ENCODE measurements at places on chromosomes 5 and 9.
A peak's percentile ranks its signal among the peaks of the same experiment; 100 is the strongest.

- DNase-seq = no peak
Measured at GRCh38 chr9:137405677-137406081, 17.3 kb downstream of the EXD3 start.

DNA sequence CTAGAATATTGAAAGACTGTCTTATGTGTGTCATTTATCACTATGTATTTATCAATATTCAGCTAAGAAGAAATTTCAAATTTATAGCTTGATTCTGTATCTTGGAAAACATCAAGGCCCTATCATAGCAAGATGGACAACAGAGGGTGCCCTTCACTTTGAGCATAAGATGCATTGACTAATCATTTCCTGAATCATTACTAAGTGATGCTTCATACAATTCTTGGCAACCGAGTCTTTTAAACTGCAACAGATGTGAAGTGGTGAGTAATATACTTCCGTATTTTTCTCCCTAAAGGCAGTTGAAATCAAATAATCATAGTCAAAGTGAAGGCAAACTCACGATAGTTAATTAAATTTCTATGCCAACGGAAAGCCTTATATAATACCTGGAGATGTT lies 318.6 kb upstream of the RGMB start:
- peak; percentile 97 for DNase-seq

- DNase-seq = no peak
Measured at GRCh38 chr5:97498657-97499056, 315.6 kb upstream of the RIOK2 start.

DNA sequence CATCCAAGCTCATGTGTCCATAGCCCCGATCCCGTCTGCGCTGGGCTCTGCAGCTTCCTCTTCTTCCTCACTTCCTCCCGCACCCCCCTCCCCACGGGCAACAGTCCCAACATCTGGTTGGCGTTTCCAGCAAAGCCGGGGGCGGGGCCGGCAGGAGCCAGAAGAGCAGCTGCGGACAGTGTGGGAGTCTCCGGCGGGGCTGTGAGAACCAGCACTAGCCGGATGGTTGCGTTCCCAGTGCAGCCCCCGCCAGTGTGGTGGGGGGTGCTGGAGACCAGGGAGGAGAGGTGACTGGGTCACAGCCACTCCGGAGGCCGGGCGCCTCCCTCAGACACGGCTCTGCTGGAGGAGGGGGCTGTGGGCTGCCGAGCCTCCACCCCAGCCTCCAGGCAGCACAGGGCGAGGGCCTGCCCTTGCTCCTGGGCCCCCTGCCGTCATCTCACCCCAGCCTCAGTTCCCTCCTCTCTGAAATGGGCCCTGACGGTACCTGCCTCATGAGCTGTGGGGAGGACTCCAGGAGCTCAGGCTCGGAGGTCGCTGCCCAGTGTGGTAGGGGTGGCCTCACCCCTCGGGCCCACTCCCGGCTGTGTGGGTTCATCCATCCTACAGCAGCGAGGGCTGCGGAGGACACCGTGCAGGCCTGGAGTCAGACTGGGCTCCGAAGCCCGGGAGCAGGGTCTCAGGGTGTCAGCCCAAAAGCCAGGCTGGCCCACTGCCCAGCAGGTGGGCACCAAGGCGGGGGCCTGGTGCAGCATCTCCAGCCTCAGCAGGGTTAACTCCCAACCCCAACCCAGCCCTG lies 41.5 kb upstream of the NOTCH1 start:
- peak; percentile 50 for DNase-seq

GRCh38 chr5:43106290-43106638 lies 14.4 kb upstream of the ZNF131 start:
- no peak for DNase-seq

- no peak for DNase-seq
Measured at GRCh38 chr5:181211208-181211607, 6.2 kb upstream of the TRIM7 start.

- DNase-seq = no peak
Measured at GRCh38 chr9:132005899-132006298, 73.8 kb downstream of the MED27 start.

DNA sequence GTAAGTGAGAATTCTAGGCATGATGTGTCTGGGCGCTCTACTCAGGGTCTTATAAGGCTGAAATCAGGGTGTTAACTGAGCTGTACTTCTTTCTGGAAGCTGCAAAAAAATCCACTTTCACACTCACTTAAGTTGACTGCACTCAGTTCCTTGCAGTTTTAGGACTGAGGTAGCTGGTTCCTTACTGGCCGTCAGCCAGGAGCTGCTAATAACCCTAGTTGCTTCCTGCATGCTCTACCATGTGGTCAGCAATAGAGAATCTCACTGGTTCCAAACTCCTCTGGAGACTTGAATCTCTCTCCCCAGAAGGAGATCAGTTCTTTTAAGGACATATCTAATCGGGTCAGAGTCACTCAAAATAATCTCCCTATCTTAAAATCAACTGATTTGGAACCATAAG lies 911.2 kb downstream of the EFNA5 start:
- DNase-seq = peak; percentile 41

DNA sequence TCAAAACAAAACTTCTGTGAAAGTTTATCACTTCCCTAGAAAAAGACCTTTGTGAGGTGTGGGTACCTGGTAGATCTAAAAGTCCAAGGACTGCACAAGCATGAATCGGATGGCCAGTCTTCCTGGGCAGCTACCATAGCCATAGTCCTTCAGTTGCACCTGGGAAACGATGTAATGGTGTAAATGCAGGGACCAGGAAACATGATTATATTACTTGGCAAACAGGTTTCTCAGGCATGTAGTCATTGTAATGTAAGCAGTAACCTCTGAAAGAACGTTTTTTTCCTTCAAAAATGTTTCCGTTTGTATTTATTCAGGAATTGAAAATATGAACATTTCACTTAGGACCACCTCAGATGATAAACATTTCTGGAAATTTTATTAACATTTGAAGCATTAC lies 433.4 kb downstream of the DTWD2 start:
- DNase-seq = no peak

GRCh38 chr5:106956886-106957285 lies 713.9 kb downstream of the EFNA5 start:
- no peak for DNase-seq

DNA sequence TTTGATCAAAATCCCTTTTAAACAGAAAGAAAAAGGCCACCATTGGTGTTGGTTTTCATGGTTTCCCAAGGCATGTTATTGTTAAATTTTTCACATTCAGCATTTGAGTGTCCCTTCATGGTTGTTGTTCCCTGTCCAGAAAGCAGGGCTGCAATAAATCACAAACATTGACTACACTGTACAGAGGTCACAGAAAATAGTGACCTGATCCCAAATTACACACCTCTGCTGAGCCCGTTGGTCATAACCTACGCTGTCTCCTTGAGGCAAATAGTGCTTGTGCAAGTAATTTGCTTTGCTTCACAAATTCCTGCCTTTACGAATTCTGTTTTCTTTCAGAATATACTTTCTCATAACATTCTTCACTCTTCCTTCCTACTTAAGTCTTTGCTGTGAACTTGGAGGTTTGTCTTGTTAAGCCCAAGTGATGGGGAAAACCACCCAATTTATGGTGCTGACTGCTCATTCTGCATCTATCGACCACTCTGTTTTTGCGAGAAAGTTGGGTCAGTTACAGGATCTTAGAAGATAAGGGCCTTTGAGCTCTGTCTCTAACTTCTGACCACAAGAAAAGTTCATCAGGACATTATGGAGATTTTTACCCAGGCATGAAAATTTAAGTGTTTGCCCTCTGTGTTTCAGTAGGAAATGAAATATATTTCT lies 16.0 kb downstream of the PIK3R1 start:
- DNase-seq = no peak

DNA sequence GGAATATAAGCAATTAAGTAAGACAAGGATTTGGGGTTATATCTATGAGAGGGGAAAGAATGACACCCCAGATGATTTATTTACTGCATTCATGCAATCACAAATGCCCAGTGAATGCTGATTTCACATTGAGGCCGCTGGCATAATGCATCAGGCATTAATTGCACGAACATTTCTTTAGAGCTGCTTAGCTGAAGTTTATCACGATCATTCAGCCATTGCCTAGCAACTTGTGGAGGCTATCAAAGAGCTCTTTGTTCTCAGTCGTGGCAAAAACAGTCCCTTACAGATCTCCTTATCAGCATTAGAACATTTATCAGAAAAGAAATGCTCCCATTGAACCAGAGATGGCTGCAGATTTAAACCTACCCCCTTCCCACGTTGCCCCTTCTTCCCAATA lies 88.7 kb upstream of the PRRC1 start:
- DNase-seq = no peak
